Urinary bladder (tissue), 4 donors: ENCODE measurements at places on chromosomes 4 and X. TPM values are rescaled to one million over a fixed set of nuclear protein-coding genes. Genes with fewer than 3 reads are reported as not detected.

Gene NDP
- 0.62 TPM for polyA plus RNA-seq

Gene DAPP1
- 2.7 TPM for polyA plus RNA-seq

Gene FAM9B
- not detected for polyA plus RNA-seq

Gene TDO2
- 0.28 TPM for polyA plus RNA-seq

Gene MAGEA2
- not detected for polyA plus RNA-seq

Gene PRDM5
- polyA plus RNA-seq = 3.7 TPM

Gene APBB2
- polyA plus RNA-seq = 20.6 TPM

Gene USP17L27
- polyA plus RNA-seq = not detected

Gene PABPC1L2A
- 0.03 TPM for polyA plus RNA-seq

Gene GRIA3
- polyA plus RNA-seq = 0.94 TPM
